ENCODE measurements at places on chromosomes 2 and 18. TPM values are rescaled to one million over a fixed set of nuclear protein-coding genes. Genes with fewer than 3 reads are reported as not detected.

GRCh38 chr2:226802573-226802972, 3.0 kb upstream of the IRS1 start:
- peak; percentile 78 for DNase-seq

DNA sequence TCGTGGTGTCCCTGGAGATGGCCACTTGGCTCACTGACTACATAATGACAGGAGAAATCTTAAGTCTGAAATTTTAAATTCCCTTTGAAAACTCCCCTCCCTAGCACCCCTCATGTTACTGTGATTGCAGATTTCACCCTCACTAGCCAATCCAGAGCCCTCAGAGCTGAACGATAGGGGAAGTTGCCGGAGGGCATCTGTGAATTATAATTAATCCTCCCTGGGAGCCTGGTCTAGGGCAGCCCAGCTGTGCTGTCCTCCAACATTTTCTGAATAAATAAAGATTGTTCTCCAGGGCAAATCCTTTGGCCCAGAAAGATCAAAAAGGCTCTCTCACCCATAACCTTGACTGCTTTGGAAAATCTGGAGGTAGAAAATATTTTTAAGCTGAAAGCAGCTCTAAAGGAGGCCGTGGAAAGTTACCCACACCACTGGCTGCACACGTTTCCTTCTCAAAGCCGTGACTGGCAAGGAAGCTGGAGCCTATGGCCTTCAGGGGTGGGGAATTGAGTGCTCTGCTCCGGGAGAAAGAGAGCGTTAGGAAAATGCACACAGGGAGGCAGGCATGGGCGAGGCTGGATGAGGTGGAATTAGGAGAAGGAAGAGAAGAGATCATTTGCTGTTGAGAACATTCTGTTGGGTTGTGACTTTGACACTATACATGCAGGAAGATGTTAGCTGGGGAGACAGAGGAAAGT, 68.9 kb upstream of the CNGA3 start:
- DNase-seq = no peak

GRCh38 chr2:184540246-184540789, 58.0 kb upstream of the ZNF804A start:
- no peak for DNase-seq

The VSNL1 gene
- total RNA-seq = 2.1 TPM

DNA sequence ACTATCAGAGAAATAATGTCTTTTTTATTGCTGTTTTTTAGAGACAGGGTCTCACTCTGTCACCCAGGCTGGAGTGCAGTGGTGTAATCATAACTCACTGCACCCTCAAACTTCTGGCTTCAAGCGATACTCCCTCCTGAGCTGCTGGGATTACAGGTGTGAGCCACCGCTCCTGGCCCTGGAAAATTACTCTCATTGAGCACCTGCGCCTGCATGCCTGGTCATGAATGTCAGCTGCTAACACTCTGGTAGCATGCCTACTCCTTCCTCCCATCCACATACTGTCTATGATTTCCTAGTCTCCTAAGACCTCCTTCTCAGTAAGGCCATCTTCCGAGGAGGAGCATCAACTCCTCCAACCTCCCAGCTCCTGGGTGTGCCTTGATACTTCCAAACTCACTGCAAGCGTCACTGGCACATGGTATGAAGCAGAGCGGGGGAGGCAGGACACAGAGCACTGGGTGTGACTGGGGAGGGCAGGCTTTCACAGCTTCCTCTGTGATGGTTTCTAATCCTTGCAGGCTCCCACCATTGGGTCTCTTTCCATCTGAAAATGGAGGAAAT, 1.6 kb upstream of the MAP2 start:
- no peak for DNase-seq

DNA sequence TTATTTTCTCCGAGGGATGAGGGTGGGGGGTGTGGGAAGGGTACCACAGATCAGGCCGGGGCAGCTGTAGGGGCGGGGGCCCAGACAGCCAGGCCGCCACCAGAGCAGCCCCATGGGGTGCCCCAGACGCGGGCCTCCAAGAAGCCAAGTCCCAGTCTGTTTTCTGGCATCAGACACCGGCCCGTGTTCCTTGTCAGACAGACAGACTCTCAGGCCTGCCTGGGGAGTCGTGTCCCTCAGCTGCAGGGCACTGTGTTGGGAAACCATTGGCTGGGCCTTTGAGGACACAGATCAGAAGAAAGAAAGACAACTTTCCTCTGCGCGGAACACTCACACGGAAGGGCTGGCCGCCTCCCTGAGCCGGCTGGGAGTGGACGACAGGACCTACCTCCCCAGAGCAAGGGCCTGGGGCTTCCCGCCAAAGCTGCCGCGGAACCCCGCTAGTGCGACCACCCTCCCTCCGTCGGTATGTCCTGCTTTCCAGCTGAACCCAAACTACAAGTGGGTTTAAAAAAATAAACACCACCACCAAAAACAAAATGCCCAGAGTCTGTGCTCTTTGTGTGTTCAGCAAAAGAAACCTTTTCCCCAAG, 88.0 kb downstream of the SMAD7 start:
- no peak for DNase-seq
